Activated CD4-positive, alpha-beta T cell treated with anti-CD3 and anti-CD28 coated beads for 24 hours (primary cell): ENCODE measurements at places on chromosomes 7 and 10.

- DNase-seq: no peak
Observed at GRCh38 chr10:129933456-129934092, 30.5 kb downstream of the EBF3 start.

DNA sequence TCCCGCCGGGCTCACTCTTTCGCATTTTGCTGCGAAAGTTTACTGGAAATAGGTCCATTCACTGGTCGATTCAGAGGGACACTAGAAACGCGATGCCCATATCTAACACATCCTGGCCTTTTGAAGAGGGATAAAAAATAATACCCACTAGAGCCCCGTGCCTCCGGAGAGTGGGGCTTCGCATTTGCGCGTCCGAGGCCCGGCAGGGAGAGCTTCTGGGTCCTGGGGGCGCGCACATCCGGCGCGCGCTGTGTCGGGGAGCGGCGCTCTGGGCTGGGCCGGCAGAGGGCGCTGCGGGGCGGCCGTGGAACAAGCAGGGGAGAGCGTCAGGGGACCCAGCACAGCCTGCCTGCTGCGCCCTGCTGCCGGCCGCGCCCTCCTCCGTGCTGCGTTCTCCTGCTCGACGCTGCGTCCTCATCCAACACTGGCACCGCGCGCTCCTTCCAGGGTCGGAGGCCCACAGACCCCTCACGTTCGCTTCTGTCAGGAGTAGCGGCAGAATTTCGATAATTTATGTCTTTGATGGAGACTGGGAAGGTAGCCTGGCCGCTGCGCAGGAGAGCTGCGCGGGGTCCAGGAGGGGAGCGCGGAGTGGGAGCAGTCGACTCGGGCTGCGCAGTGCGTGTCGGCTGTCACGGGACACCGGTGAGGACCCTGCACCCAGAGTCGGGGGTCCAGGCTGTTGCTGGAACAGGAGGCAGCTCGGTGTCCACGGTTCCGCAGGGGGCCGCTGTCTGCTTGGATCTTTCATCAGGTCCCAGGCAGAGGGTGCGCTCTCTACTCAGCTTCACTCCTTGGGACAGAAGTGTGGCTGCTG lies 41.5 kb upstream of the ZNF32 start:
- DNase-seq: peak; percentile 77

DNA sequence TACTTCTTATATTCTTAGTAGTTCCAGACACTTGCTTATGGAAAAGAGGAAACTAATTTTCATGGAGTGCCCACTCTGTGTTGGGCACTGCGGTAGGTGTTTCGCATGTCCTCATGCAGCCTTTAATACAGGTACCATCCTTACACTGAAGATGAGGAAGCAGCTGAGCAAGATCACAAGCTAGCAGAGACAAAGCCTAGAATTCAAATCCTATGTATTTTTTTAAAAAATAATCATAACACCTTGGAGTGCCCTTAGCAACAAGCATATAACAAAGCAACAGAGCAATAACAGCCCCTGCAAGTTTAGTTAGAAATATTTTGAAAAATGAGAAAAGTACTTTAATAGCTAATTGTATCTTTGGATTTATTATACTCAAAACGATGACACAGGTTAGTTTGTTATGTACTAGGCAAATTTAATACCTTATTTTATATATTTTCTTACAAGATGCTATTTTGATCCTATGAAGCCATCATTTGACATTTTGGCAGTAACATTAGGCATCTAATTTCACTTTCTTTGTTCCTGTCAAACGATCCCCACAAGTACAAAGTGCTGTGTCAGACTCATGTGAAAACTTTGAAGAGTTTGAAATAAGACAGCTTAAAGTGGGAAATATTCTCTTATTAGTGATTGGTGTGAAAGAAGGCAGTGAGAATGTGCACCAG lies 245.8 kb downstream of the CDK14 start:
- no peak for DNase-seq

DNA sequence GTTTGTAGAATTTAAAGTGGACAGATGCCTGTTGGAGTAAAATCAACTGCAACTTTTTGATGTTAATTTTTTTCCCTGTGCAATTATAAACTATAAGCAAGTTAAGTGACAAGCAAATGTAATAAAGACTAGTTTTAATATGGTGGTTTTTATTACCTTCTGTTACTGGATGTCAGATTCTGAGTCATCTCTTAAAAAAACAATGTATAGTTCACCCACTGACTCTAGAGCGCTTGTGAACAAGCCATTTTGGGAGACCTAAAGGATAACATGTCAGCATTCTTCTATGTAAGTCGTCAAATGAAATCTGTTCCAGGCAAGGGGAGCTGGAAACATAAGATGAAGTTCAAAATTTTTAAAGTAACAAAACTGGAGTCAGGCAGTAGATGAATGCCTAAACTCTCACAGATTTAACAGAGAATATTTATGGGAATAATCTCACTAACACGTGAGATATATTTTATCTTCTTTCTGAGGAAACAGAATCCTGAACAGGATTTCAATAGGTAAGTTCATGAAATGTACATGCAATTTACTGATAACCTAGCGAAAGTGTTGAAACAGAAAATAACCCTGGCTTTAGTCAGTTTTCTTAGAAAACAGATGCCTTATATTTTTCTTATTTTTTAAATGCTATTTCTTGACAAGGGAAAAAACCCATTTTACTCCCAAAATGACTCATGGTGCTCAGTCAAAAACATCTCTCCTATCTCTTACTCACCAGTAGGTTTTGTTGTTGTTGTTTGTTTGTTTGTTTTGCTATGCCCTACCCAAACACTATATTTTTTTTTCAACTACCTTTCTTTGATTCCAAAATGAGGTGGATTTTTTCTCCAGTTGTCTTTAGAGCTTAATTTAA lies 91.7 kb downstream of the SLC39A12 start:
- no peak for DNase-seq

- DNase-seq: no peak
Observed at GRCh38 chr7:518630-519483, 789 bp downstream of the PDGFA start.

GRCh38 chr10:8338177-8338766 lies 283.8 kb downstream of the GATA3 start:
- DNase-seq: no peak

DNA sequence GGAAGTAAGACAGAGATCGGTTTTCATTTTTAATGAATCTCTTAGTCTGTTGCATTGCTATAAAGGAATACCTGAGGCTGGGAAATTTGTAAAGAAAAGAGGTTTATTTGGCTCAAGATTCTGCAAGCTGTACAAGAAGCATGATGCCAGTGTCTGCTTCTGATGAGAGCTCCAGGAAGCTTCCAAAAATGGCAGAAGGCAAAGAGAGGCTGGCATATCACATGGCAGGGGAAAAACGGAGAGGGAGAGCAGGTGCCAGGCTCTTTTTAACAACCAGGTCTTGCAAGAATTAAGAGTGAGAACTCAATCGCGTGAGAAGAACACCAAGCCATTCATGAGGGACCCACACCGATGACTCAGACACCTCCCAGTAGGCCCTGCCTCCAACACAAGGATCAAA lies 125.0 kb upstream of the THSD7A start:
- no peak for DNase-seq

GRCh38 chr7:155770241-155770640 lies 42.0 kb downstream of the SHH start:
- DNase-seq: no peak

- DNase-seq: no peak
Observed at GRCh38 chr7:2886900-2887299, 42.8 kb upstream of the GNA12 start.

DNA sequence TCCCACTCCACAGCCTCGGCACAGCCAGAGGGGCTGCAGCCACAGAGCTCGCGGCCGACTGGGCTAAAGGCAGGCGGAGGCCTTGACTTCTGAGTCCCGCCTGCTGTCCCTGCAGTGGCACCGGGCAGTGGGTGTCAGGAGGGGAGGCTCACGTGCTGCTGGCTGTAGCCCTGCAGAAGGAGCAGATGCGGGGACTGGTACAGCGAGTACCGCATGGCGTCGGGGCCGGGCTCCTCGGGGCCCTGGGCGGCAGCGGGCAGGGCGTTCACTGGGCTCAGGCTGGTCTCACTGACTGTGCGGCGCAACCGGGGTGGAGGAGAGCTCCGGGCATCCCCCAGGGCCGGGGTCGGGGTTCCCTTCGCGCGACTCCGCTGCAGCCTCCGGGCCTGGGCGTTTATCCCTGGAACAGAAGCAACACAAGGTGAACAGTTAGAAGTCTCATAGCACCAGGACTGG lies 25.6 kb downstream of the PAPOLB start:
- no peak for DNase-seq

DNA sequence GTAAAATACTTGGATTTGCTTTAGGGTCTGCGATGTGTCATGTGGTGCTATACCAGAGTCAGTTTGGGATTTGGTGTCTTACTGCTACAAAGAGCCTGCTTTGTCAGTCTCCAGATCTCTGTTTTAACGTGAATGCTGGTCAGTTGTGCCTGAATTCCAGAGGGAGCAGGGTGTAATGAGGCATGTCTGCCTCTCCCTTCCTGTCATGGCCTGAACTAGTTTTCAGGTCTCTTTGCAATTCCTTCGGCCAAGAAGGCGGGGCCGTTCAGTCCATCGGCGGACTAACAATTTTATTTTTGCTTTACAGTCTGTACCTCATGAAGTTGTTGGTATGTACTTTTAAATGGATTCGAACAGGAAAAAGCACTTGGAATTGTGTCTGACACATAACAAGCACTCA lies 465.1 kb upstream of the ADARB2 start:
- no peak for DNase-seq

DNA sequence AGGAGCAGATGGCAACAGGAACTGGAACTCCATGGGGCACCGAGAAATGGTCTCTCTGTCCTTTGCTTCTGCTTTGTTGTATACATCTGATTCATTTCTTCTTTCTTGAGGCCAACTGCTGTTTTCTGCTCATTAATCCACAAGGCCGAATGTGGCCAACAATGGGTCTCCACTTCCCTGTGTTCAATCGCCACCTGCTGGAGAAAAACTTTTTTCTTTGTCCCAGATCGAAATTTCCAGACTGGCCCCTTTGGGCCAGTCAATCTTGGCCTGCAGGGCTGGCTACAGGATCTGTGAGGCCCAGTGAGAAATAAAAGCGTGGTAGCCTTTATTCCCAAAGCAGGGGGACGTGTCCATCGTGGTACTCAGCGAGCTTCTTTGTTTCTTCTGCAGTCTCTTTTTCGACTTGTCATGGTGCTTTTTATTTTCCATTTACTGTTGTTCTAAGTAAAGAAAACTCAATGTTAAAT lies 58.8 kb downstream of the PARP12 start:
- peak; percentile 11 for DNase-seq

DNA sequence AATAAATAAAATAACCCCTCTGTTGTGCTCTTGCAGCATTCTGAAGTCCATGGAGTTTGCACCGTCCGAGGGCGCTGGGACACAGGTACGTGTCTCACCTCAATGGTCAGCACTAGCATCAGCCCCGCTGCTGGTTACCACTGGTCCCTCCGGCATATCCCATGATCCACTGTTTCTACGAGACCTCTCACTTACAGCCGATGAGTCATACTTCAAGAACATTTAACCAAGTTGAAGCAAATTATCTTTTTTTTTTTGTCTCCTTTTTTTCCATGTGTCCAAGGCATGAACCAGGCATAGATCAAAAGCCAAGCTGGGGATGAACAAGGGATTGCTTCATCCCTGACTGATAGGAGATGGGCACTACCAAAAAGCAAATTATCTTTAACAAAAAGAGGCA lies 92.9 kb upstream of the SH2B2 start:
- no peak for DNase-seq

GRCh38 chr7:46626261-46626660 lies 705.2 kb upstream of the IGFBP3 start:
- no peak for DNase-seq

- no peak for DNase-seq
Observed at GRCh38 chr7:103121641-103122040, 27.3 kb downstream of the NAPEPLD start.

DNA sequence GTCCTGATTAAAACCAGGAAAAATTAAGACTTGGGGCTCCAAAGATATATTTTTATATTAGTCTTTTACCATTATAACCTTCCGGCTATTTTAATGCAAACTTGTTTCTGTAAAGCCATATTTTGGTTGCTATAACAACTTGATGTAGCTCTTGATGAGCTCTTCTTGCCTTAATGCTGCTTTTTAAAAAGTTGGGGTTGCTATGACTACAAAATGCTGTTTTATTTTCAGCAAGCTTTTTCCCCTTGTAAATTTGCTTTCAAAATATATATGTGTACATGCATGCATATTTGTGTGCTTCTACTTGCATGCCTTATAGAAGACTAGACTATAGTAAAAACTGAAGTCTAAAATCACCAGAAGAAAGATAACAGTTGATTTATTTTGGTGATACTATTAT lies 99.7 kb downstream of the CSTF2T start:
- no peak for DNase-seq

DNA sequence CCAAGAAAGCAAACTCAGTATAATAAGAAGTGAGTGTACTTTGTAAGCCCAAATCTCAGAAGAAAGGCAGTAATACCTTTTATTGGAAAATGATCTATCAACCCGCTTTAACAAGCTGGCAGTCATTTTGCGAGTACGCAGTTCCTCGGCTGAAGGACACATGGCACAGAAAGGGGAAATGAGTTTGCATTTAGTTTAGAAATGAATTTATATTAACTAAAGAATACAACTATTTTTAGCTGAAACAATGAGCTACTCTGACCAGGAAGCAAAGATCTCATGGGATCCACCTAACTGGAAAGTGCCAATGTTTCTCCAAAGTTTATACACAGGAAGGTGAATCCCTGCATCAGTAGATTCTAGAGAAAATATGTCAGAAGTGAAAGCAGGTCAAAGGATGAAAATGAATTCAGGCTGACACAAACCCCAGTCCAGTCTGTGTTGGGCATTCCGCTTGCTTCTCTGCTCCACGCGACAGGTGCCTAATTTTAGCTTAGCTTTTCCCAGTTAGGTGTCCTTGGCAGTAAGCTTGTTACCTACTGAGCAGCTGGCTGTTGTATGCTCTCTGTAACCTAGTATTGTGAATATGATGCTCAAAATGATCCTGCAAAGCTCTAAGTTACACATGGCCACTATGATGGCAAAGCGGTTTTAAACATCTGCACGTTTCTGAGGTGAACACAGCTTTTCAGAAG lies 112.8 kb downstream of the LARP4B start:
- DNase-seq: no peak

DNA sequence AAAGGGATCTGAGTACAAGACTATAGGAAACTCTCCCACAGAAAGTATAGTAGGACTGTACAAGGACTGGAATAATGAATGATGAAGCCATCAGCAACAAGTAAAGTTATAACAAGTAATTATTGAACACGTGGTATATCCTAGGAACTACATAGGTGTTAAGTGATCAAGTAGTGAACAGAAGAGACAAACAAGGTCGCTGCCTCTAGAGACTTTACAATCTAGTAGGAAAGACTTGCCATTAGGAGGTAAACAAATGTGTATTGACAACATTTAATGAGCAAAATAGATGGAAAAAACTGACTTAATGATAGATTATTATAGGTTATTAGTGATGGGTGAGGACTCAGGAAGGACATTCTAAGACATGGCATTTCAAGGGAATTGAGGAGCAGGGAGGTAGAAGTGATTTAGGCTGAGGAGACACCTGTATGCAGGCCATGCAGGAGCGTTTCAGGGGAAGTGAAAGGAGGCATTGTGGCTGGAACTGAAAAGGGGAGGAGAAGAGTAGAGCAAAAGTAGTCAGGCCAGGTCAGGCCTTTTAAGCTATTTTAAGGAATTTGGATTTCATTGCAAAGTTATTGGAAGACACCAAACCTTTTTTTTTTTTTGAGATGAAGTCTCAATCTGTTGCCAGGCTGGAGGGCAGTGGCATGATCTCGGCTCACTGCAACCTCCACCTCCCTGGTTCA lies 8.5 kb upstream of the GLCCI1 start:
- no peak for DNase-seq
